Stimulated activated CD4-positive, alpha-beta T cell treated with anti-CD3 and anti-CD28 coated beads, TNF-alpha, amount 100 ng/mL, for 1 hour (primary cell): ENCODE measurements at places on chromosomes 2 and 18.

- DNase-seq: no peak
Observed at GRCh38 chr18:75252136-75252535, 41.5 kb downstream of the TSHZ1 start.

DNA sequence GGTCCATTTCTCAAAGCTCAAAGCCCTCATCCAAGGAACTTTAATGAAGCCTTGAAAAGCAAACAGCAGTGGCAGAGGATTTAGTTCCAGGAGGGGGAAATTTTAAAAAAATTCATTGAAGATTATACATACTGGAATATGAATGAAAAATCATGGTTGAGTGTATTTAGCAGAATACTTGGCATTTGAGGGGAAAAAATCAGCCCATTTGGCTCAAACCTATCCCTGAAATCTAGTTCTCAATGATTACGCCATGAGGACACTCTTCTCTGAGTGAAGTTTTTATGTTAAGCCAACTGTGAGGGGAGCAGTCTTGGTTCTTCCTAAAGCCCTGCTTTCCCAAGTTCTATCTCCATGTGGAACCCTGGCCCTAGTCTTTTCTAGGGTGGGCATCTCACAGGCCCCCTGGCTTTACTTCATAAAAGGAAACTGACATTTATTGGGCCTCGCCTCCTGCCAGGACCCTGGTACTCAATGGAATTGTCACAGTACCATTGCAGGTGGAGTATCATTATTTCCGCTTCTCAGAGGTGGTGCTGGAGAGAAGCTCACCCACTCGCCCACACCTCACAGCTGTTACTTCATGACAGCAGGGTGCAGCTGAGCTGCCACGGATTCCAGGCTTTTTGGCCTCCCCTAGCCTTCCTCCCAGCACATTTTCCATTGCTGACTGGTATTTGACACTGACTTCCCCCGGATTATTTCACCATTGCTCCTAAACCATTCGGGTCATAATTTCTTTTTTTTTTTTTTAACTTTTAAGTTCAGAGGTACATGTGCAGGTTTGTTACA, 56.8 kb downstream of the NXPH2 start:
- DNase-seq: no peak

- no peak for DNase-seq
Observed at GRCh38 chr2:99297994-99298393, 3.0 kb downstream of the LYG1 start.

DNA sequence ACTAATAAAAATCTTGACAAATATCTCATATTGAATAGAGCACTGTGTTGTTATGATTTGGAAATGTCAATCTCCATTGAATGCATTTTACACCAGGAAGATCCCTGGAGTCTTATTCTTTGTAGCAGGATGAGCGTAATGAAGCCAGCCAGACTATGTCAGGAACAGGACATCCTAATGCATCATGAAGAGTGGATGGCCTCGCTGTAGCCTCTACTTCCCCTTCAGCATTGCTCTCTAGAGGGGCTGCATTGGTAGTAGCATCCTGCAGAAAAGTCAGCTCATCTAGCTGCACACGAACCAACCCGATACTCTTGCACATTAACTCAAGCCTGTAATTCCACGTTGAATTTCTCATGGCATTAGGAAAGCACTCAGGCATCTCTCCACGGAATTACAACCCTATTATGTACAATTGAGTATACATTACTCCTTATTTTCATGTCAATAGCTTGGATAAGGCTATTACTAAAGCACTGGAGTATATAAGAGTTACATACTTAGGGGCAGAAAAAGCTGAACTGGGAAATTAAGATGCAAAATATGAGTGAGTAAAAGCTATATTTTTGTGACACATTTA, 76.1 kb downstream of the CMPK2 start:
- DNase-seq: no peak

DNA sequence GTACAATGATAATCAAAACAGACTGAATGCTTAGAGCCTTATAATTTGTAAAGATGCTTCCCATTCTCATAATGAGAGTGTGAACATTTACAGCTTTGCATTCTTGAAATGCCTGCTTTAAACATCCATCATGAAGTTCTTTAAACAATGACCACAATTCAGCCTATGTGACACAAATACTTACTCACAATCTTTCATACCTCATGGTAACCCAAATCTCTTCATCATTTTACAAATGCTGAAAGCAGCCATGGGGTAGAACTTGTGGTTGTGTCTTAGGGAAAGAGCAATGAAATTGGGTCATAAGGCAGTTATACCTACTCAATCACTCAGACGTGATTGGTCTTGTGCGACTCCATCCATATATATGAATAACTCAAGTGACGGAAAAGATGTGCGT, 140.7 kb downstream of the RND3 start:
- no peak for DNase-seq

GRCh38 chr2:169741-170140, 94.1 kb downstream of the SH3YL1 start:
- DNase-seq: no peak

GRCh38 chr2:86049529-86049928, 56.2 kb downstream of the POLR1A start:
- DNase-seq: no peak

GRCh38 chr18:50203801-50204604, 9.1 kb upstream of the MYO5B start:
- DNase-seq: no peak

DNA sequence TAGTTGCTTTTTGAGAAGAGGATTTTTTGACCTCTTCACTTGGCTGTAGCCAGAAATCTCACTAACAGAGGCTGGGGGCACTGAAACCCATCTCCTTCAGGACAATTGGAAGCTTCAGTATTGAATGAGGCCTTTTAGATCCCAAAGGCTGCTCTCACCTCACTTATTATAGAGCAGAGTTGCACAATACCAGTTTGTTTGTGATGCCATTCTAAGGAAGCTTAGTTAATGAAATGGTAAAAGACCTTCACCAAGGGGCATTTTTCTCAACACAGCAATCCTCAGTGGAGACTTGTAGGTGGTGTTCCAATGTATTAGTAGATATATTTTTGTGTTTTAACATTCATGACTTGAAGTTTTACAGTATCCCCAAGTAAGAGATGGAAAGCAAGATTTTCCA, 71.0 kb upstream of the RFX8 start:
- DNase-seq: no peak

- no peak for DNase-seq
Observed at GRCh38 chr2:83224591-83225200, 1234.4 kb downstream of the SUCLG1 start.

GRCh38 chr2:175363699-175364098, 182.2 kb upstream of the ATP5MC3 start:
- no peak for DNase-seq

DNA sequence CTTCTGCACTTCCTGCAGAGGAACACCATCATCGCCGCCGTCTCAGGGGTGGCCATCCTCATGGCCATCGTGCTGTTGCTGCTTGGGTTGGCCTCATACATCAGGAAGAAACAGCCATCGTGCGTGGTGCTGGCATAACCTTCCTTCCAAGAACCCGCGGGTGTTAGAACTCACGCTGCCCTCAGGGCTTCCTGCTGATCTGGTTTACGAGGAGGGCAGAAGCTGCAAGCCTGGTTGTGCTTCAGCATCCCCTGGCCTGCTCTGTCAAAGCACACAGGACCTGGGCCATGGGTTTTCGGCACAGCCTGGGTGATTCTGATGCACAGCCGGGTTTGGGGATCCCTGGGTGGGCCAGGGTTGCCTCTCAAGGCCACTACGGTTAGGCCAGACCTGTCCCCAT, 12.2 kb upstream of the ZAP70 start:
- DNase-seq: no peak

GRCh38 chr2:153871231-153872221, at the start of gene GALNT13:
Gene GALNT13 (plus strand): TSS chr2:153871922.
- no peak for DNase-seq

DNA sequence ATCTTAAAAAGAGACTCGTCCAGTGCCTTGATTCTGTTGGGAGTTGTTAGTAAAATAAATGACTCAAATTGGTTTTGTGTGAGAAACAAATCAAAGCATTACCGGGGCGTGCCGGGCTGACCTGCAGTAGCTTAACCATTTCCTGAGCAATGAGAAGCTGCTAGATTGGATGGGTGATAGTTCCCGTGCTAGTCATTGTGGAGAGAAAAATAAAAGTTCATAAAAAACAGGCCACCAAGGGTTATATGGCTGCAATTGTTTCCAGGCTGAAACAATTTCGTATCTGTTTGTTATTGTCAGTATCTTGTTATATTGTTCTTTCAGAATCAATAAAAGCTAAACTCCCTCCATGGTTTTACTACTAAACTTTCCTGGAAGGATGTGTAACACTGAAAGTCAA, 314.4 kb downstream of the MTX2 start:
- DNase-seq: no peak

- DNase-seq: no peak
Observed at GRCh38 chr2:182540252-182540651, 113.4 kb upstream of the PDE1A start.

- DNase-seq: no peak
Observed at GRCh38 chr2:174985614-174986013, 19.6 kb downstream of the CHN1 start.

GRCh38 chr2:167438206-167438605, 549.9 kb downstream of the XIRP2 start:
- no peak for DNase-seq

GRCh38 chr2:126995621-126996377, 97.1 kb downstream of the TEX51 start:
- no peak for DNase-seq

DNA sequence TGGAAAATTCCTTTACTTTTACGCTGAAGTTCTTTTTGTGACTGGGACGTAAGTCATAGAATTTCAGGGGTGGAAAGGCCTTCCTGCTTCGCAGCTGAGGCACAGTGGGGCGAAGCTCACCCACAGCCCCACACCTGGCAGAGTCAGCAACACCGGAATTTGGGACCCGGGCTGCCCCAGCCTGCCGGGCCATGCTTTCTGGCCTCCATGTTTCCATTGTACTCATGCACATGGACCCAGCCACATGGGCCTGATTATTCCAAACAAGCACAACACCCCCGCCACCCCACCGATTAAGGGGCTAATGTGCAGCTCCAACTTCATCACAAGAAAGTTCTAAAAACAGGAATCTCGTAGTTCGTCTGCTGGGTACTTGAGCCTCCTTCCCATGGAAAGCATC, 82.5 kb downstream of the CABLES1 start:
- DNase-seq: no peak

GRCh38 chr2:85009019-85009618, 38.2 kb downstream of the KCMF1 start:
- DNase-seq: no peak

DNA sequence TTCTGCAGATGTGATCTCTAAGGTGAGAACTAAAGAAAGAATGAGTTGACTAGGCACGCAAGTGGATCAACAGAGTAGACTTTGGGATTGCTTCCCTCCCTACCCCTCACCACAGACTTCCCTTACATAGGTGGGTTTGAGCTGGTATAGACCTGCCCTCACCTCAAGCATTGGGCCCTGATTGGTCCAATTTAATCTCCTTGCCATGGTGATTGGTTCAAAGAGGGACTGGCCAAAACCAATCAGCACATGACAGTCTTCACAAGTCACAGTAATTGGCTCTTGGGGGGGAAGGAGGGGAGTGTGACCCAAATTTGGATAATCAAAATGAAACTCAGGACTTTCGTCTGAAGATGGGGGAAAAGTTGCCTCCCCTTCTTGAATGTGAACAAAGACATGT, 36.6 kb upstream of the LNPK start:
- DNase-seq: no peak

DNA sequence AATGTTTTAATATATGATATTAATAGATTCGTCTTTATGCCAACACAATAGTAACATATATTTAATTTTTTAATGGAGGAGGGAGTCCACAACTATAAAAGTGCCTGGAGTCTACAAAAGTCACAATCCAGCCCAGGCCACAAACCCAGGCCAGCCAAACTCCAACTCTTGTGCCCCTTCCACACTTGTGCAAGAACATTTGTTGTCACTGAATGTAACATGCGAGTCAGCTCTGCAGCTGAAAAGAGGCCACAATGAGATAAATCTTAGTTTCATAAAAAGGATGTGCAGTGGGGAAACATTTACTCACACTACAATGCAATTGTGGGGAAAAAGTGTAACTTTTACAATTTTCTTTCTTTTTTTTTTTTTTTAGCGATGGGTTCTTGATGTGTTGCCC, 110.8 kb downstream of the MCFD2 start:
- no peak for DNase-seq

DNA sequence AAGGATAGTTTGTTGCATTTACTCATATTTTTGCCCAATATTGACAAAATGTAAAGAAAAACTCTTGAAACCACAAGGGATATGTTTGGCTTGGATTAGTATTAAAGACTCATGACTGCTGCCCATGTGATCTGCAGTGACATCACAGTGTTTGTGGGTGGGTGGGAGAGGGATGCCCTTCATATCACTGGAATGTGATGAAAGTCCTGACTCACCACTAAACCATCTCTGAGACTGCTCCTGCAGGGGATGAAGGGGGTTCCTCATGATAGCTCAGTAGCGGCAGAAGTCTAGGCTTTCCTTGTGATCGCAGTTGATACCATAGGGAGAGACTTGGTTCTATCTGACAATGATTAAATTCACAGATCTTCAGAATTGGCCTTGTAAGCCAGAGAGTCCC, 451.2 kb downstream of the CNTNAP5 start:
- no peak for DNase-seq

DNA sequence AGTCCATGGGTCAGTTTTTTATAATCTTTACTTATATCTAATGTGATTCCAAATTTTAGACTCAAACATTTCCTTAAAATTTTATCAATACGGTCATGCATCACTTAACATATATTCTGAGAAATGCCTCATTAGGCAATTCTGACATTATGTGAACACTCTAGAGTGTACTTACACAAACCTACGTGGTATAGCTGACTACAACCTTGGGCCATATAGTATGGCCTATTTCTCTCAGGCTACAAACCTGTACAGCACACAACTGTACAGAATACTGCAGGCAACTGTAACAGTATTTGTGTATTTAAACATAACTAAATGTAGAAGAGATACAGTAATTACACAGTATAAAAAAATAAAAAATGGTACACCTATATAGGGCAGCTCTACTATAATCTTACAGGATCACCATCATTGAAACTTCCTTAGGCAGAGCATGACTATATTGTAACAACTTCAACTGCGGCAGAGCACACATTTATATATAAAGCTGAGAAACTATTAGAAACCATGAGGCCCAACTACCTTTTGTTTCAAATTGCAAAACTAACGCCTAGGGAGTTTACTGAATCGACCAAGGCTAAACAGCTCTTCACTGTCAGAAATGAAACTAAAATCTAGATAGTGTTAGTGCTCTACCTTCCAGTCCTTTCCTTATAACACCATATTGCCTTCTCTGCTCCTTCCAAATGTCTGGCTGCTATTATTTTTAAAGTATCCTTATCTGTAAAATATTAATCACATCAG, 6.9 kb downstream of the YES1 start:
- no peak for DNase-seq

DNA sequence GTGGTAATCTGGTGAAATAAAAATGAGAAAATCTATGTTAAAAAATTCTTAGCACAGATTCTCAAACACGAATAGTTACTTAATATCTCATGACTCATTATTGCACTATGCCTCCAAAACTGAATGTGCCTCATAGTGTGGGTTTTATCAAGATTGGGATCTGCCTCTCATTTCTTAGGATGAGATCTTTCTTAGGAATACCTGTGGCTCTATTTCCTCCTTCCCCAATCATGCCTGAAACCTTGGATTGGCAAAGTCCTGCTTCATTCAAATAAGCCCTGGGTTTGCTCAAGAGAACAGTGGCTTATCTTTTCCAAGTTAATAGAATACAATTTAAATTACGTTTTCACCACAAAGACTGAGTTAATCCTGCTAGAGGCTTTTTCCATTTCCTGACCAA, 100.3 kb downstream of the DPP10 start:
- no peak for DNase-seq

GRCh38 chr2:28643911-28644334, 107.7 kb upstream of the PPP1CB start:
- DNase-seq: no peak

- DNase-seq: no peak
Observed at GRCh38 chr2:111191877-111192276, 71.2 kb downstream of the BCL2L11 start.
